ENCODE measurements at places on chromosomes 3 and 15. TPM values are rescaled to one million over a fixed set of nuclear protein-coding genes. Genes with fewer than 3 reads are reported as not detected.

The COX17 gene
- 19.2 TPM for polyA plus RNA-seq

The GP9 gene
- not detected for polyA plus RNA-seq

The SLC15A2 gene
- 0.63 TPM for polyA plus RNA-seq

The TIMMDC1 gene
- 73.1 TPM for polyA plus RNA-seq

The ESYT3 gene
- polyA plus RNA-seq = 0.01 TPM

The ACTRT3 gene
- polyA plus RNA-seq = 2.5 TPM

The SENP5 gene
- polyA plus RNA-seq = 18.0 TPM

Data from AG04450 (cell line).